Renal pelvis (tissue), 12 donors: ENCODE measurements at places on chromosomes 11 and 22. TPM values are rescaled to one million over a fixed set of nuclear protein-coding genes. Genes with fewer than 3 reads are reported as not detected.

- DNase-seq = no peak
Measured at GRCh38 chr22:46139895-46140350, 10.4 kb upstream of the PPARA start.

GRCh38 chr11:36186340-36187175 lies 102.7 kb downstream of the COMMD9 start:
- DNase-seq = no peak

DNA sequence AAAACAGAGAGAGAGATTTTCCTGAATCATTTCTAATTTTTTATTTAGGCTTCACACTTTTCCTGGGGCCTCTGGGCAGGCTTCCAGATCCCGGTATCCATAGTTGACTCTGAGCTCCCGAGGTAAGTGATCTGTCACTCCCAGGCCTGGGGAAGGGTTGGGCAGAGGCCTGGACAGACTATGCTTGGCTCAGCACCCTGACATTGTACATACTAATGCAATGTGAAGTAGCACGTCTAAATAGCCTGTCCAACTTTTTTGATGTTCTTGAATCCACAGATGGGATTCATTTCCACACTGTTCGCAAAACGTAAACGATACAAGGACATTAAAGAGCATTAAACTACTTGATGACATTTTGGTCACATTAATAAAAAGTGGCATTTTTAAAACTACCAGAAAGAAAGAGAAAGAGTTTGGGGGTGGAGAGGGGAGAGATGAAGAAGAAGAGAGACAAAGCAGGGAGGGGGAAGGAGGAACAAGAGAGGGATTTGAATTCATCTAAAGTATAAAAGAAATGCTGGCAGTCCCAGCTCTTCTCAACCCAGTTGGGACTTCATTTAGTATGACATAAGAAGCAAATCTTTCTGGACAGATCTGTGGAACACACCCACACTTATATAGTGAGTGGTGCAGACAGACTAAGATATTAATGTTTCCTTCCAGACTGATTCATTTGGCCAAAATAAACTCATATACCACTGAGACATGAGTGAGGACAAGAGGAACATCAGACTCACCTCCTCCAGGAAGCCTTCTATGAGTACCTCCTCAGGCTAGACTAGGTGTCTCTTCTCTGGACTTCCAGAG lies 514.2 kb downstream of the SOX6 start:
- DNase-seq = no peak

- no peak for DNase-seq
Measured at GRCh38 chr11:4565371-4565770, 16.2 kb upstream of the OR52I2 start.

DNA sequence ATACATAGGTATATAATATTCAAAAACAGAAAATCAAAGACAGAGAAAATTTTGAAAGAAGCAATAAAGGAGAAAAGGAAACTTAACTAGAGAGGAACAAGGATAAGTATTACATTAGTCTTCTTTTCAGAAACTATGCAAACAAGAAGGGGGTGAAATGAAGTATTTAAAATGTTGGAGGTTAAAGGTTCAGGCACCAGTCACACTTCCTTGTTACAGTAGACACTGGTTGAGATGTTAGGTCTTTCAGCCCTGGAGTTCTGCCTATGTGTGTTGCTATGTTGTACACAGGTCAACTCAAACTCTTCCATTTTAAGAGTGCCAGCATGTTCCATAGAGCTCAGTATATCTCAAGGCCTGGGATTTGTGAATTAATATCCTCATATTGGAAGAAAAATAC lies 6.0 kb upstream of the MS4A4A start:
- no peak for DNase-seq

GRCh38 chr11:85823816-85824215 lies 12.9 kb upstream of the SYTL2 start:
- DNase-seq = no peak

DNA sequence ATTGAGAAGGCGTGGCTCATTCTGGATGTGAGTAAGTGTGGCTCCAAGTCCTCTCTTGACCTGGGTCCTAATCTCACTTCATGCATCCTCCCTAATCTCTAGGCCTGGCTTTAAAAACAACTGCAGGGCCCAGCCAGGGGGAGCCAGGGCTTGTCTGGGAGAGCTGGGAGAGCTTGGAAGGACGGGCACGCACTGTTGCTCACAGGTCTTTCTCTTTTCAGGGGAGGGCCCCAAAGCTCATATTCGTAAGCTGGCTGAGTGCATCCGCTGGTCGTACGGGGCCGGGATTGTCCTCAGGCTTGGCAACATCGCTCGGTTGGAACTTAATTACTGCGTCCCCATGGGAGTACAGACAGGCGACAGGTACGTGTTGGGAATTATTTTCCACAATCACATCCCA lies 34.1 kb upstream of the PARVB start:
- no peak for DNase-seq

DNA sequence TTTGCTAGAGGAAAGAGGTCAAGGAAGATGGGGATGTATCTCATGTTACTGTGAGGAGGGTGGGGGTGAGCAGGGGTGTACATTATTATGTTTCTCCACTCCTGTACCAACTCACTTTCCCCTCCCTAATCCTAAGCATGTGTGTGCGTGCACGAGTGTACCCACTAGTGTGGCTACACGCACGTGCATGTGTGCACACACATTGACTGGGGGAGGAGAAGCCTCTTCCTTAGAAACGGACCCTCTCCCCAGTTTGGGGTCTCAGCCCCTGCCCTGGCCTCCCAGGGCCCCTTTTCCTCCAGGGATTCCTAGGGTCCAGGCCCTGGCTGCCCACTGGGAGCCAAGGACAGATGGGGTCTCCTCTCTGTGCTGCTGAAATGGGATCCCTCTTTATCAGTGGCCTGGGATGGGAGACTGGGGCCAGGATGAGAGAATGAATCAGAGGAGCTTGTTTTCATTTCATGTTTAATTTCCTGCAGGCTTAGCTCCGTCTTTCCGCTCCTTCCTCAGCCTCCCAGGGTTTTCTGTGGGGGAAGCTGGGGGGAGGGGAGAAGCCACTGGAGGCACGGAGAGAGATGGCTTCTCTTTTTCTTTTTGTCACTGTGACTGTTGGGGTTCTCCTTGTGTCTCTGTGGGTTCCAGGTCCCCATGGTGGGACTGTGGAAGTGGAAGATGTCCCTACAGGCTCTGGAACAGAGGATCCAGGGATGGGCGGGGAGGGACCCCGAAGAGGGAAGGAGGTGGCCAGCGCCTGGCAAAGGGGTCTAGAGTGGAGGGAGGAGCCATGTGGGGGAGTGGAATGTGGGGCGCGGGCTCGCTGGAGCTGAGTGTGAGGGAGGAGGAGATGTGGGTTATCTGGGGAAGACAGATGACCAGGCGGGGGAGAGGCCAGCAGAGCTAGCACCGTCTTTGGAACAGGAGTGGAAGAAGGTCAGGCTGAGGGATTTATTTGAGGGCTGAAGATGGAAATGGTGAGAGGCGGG lies 40.3 kb downstream of the ALX4 start:
- peak; percentile 33 for DNase-seq

DNA sequence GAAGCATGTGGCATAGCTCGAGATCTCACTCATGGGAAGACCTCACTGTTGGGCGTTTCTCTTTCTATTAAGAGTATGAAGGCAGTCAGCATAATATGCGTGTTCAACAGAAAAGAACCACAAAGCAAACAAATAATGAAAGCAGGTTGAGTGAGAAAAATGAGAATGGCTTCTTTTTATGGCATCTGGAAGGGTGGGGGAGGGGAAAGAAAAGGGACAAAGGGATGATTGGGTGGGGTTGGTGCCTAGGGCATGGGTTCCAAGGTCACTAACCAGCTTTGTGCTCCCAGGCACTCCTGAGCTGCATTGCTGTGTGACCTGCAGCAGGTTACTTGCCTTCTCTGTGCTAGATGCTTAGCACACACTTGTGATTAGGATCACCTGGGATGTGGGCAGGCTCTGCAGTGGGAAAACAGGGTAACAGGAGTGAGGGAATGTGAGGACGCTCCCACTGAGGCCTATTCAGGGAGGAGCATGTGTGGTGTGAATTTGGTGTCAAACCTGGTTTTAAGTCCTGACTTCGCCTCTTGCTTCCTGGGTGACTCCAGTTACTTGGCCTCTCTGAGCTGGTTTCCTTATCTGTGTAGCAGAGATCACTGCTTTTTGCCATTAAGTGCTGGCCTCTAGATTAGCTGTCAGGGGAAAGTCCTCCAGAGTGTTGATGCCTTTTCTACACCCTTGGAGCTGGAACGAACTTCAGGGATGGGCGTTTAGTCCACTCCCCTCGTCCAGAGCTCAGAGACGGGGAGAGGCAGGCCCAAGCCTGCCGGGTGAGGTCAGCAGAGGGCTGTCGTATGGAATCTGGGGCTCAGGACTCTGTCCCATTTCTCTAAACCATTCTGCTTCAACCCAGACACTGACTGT lies 74.8 kb downstream of the KIAA1671 start:
- no peak for DNase-seq

- no peak for DNase-seq
Measured at GRCh38 chr11:33552756-33553155, 147.9 kb downstream of the C11orf91 start.

- no peak for DNase-seq
Measured at GRCh38 chr11:76830639-76831327, 29.9 kb upstream of the ACER3 start.

DNA sequence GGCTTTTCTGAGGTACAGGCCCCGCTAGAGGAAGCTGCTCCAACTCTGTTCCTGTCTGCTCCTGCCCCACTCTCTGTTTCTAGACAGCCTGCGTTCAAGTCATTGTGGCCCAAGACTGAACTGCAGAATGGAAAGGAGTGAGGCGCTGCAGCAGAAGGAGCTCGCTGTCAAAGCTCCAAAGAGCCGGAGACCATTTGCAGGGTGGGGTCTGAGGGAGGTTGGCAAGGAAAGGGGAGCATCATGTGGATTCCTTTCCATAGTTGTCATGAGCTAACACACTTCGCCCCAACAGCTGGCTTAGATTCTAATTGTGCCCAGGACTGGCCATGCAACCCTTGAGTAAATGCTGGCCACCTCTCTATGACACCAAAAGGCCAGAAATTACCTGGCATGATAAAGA lies 18.8 kb downstream of the APOL4 start:
- DNase-seq = no peak

- no peak for DNase-seq
Measured at GRCh38 chr22:23697031-23697970, 6.5 kb downstream of the RGL4 start.

DNA sequence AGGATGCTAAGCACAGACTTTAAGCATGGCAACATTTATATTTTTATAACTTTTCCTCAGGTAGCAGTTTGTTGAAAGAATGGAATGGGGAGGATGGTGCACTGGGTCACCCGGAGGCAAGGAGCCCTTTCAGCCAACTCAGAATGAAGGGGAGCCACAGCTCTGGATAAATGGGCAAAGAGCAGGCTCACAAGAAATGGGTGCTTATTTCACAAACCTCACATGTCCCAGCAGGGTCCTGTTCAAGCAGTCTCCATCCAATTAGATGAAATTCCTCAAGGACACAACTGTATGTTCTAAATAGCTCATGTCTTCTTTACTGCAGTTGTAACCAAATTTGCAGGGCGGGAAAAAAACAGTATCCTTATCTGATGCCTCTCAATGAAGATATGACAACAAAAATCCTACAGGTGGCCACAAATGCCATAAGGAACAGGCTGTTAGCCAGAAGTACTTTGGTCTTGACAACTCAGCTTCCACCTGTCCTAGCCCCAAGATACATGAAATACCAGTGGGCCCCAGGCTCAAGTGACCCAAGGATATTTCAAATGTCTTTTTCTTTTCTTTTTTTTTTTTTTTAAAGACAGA lies 48.2 kb downstream of the MAPK1 start:
- no peak for DNase-seq

DNA sequence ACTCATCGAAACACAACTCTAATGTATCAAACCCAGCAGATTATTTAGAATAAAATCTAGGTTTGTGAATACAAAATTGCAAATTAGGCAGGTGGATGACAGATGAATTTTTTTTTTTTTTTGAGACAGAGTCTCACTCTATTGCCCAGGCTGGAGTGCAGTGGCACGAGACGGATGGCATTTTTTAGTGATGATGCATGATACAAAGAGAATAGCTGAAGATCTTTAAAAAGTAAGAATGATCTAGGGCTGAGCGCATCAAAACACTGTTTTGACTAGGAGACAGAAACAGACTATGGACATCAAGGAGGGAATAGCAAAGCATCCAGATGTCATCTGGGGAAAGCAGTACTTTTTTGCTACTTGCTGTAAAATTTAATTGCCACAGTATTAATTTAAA lies 63.8 kb downstream of the IMMP1L start:
- DNase-seq = no peak

DNA sequence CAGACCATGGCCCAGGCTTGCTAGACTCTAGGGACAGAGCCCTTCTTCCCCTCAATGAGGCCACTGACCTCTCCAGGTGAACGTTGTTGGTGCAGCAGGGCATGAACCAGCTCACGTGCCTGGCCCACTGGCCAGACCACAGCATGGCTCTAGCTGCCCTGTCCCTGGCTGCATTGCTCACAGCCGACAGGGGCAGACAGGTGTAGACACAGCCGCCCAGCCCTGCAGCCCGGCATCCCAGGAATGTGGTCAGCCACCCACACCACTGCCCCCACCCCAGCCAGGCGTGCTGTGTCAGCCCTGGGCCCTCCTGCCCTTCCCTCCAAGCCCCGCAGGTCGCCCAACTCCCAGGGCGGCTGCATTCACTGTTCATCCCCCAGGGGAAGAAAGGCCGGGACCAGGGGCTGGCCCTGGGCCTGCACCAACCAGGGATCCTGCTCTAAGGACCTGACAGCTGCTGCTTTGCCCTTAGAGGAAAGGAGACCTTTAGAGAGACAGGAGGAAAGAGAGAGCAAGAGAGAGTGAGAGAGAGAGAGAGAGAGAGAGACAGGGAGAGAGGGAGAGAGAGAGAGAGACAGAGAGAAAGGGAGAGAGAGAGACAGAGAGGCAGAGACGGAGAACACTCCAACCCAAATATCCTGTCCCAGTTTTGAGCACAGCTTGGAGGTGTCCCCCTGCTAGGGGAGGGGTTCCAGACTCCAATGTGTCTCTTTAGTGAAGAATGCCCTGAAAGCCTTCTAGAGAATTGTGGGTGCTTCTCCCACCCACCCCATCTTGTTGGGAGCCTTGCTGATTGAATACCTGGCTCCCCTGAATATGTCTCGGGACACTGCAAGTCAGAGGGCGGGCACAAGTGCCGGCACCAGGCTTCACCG lies 44.2 kb upstream of the LINC01488 start:
- DNase-seq = no peak

- no peak for DNase-seq
Measured at GRCh38 chr22:23159291-23159630, 14.0 kb downstream of the RAB36 start.

- DNase-seq = no peak
Measured at GRCh38 chr22:22926370-22927195, 39.0 kb downstream of the IGLL5 start.

GRCh38 chr11:87859636-87860035 lies 315.6 kb downstream of the RAB38 start:
- no peak for DNase-seq

CDK2AP2 gene
- polyA plus RNA-seq = 55.7 TPM

MPPED2 gene
- 18.5 TPM for polyA plus RNA-seq

AHNAK gene
- polyA plus RNA-seq = 275 TPM

A4GALT gene
- 25.9 TPM for polyA plus RNA-seq

HPX gene
- polyA plus RNA-seq = 6.4 TPM

PHETA2 gene
- polyA plus RNA-seq = 8.8 TPM

DCHS1 gene
- 40.5 TPM for polyA plus RNA-seq

HTR3B gene
- 0.06 TPM for polyA plus RNA-seq

OR51B2 gene
- polyA plus RNA-seq = not detected
